ENCODE measurements at places on chromosomes 7 and 10.

- no peak for DNase-seq
Measured at GRCh38 chr10:68099736-68100135, 9.6 kb upstream of the MYPN start.

DNA sequence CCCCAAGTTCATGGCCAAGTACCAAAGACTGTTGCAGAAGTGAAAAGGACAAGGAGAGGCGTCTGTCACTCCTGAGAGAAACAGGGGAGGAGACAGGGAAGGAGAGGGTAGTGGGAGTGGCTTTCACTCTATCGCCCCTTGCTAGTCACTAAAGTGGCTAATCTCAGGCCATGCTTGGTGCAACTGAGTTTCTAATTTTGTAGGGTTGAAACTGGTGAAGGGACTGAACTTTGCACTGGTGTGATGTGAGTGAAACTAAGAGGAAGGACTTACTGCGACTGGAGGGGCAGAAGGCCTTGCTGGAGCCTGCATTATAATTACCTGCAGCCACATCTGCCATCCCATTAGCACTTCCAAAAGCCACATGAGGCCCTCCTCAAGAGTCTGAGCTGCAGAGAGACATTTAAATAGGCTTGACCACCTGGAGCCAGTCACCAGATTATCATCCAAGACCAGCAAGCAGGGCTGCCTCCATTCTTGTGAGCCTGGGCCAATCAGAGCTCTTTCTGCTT lies 107.2 kb upstream of the EEPD1 start:
- DNase-seq = no peak

GRCh38 chr10:49175587-49176309 lies 12.4 kb downstream of the TMEM273 start:
- no peak for DNase-seq

GRCh38 chr7:43054052-43054722 lies 58.3 kb upstream of the HECW1 start:
- no peak for DNase-seq

GRCh38 chr7:121343302-121343701 lies 14.5 kb downstream of the WNT16 start:
- no peak for DNase-seq

GRCh38 chr7:130944997-130945396 lies 211.0 kb upstream of the KLF14 start:
- DNase-seq = no peak

DNA sequence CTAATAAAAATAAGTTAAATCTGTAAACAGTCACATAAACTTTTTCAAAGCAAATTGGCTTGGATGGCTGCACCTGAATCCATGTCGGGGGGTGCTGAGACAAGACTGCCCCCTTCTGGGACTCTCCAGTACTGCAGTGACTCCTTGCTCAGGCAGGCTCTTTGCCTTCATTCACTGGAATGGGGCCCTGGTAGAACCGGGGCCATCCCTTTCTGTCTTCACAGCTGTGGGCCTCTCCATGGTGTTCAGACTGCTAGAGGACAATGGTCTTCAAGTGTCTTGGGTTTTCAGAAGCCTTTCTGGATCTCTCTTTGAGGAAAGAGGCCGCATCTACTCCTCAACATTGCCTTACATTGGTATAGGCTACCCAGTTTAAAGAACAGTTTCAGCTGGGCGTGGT lies 16.1 kb upstream of the IMPDH1 start:
- peak; percentile 59 for DNase-seq

- DNase-seq = no peak
Measured at GRCh38 chr10:80896959-80897358, 359.3 kb downstream of the SH2D4B start.

GRCh38 chr10:71435571-71436267 lies 39.0 kb downstream of the CDH23 start:
- DNase-seq = no peak

DNA sequence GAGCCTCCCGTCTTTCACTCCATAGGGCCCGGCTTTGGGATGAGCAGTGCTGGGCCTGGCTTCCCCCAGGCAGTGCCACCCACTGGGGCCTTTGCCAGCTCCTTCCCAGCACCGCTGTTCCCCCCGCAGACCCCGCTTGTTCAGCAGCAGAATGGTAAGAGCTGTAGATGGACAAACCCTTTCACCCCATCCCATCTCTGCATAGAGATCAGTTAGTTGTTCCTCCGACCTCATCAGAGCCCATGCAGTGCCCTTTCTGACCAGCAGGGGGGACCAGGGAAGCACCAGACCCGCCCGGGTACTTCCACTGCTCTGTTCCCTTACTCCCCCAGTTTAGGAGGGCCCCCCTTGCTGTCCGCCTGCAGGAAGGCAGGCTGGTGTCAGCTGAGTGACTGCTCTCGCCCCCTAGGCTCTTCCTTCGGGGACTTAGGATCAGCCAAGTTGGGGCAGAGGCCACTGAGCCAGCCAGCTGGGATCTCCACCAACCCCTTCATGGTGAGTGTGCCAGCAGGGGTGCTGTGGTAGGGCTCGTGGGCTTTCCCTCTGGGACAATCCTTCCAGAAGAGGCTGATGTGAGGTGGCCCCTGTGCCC lies 9.8 kb downstream of the SAP25 start:
- peak; percentile 76 for DNase-seq

DNA sequence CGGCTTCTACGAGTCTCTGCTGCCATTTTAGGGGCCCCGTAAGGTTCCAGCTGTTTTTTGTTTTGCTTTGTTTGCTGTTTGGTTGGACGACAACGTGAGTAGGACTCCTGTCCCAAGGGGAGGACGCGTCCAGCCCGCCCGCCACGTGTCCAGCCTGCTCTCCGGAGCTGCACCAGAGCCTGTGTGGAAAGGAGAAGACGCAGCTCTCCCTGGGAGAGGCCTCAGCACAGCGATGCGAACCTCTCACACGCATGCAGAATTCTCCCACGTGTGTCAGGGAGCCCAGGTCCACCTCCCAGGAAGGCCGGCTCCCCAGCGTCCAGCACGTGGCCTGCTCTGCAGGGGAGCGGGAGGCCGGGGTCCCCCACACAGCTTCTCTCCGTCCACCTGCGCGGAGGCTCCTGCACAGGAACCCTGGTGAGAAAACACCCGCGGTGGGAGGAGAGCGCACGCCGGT lies 36.4 kb upstream of the DNAJB6 start:
- DNase-seq = no peak

- DNase-seq = no peak
Measured at GRCh38 chr7:113161050-113161449, 42.7 kb upstream of the SMIM30 start.

DNA sequence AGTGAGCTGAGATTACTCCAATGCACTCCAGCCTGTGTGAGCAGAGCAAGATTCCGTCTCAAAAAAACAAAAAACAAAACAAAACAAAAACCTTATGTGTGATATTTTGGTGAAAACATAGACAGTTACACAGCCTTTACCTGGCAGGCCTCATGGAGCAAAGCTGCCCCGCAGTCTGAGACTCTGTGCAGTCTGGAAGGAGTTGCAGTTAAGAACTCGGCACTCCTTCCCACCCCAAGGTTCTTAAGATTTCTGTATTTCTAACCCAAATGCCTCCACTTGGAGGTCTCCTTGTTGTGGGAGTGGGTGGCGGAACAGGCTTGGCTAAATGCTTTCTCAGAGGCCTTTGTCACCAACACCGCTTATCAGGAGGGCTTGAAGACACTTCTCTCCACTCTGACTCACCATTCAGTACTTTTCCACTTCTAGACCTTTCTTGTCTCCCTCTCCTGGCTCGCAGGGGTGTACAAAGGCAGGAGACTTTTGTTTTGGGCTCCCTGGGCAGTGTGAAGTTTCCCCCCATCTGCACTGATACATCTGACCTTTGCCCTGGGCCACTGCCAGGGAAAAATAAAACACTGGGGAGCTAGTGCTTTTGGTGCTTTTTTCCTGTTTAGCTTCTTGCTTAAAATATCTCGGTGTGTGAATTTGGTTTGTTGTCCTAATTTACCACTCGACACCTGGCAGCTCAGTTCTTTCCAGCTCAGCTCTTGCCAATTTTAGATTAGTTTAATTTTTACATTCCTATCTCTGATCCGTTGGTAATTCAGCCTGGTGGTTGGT lies 51.3 kb upstream of the MAGI2 start:
- no peak for DNase-seq

- no peak for DNase-seq
Measured at GRCh38 chr7:130486114-130486953, 5.6 kb upstream of the MEST start.

DNA sequence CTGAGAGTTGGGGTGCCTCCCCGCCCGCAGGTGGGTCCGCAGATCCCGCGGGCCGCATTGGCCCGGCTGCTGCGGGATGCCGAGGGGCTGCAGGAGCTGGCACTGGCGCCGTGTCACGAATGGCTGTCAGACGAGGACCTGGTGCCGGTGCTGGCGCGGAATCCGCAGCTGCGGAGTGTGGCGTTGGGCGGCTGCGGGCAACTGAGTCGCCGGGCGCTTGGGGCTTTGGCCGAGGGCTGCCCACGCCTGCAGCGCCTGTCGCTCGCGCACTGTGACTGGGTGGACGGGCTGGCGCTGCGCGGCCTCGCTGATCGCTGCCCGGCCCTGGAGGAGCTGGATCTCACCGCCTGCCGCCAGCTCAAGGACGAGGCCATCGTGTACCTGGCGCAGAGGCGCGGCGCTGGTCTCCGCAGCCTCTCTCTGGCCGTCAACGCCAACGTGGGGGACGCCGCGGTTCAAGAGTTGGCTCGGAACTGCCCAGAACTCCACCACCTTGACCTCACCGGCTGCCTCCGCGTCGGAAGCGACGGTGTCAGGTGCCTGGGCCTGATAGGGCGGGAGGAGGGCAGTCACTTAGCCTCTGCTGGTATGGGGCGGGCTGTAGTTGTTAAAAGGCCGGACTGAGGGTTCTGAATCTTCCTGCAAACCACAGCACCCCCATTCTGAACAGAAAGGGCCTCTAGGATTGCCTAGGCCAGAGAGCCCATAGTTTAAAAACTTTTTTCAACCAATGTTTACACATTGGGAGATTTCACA lies 1.3 kb downstream of the FBXL15 start:
- no peak for DNase-seq

DNA sequence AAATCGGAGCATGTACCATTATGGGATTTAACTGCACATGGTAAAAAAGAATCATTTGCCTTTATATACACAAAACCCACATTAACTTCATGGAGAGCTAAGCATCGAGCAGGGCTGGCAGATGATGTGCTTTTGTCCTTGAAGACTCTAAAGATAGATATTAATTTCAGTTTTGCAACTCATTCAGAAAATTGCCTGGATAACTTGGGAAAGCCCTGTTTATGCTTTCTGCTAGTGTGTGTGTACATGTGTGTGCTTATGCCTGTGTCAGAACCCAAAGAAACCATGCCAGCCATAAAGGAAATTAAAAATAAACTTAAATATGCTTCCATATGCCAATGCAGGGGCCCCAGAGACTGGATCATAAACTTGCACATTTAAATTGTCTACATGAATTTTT lies 640.0 kb downstream of the PARD3 start:
- DNase-seq = no peak

GRCh38 chr7:155234950-155235789 lies 62.5 kb upstream of the INSIG1 start:
- DNase-seq = no peak

- no peak for DNase-seq
Measured at GRCh38 chr10:51257511-51258248, 183.4 kb downstream of the PRKG1 start.

Data from stimulated activated CD4-positive, alpha-beta T cell treated with anti-CD3 and anti-CD28 coated beads, TNF-alpha, amount 100 ng/mL, for 24 hours (primary cell).